Stimulated activated CD4-positive, alpha-beta T cell treated with anti-CD3 and anti-CD28 coated beads, Interleukin-2, amount 100 ng/mL, for 24 hours (primary cell): ENCODE measurements at places on chromosomes 16 and 17.

DNA sequence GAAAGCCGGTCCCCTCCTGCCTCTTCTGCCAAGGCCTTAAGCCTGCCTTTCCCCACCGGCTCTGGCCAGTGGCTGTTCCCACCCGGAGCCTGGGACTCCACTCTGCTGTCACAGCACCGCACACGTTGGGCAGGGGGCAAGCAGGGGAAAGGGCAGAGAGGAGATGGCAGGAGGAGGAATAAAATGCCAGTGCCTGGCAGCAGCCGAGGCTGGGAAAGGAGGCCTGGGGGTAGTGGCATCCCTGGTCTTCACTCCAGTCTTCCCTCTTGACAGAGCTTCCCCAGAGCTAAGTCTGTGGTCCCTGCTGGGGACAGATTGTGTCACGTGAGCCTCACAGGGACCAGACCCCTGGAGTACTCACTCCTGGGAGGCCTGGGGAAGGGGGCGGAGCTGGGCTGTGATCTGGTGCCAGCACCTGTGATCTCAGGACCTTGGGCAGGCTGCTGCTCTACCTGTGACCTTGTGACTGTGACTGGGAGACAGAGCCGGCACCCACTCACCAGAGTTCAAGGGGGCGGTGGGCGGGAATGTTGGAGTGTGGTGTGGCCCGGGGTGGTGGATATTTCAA is 97.2 kb upstream of the GSE1 start:
- DNase-seq: no peak

DNA sequence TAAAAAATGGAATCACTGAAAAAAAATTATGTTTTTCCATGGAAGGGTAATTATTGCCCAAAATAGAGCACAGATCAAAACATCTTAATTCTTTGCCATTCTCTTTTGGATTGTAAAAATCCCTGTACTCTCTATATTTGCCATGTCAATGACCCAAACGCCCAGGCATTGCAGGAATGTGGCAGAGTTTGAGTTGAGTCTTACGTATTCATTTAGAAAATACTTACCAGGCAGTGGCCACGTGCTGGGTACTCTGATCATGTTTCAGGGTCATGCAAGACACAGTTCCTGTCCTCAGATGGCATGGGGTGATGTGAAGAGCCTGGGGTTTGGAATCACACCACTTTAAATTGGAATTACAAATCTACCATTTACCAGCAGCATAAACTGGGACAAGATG is 267.7 kb downstream of the ABCC12 start:
- no peak for DNase-seq

DNA sequence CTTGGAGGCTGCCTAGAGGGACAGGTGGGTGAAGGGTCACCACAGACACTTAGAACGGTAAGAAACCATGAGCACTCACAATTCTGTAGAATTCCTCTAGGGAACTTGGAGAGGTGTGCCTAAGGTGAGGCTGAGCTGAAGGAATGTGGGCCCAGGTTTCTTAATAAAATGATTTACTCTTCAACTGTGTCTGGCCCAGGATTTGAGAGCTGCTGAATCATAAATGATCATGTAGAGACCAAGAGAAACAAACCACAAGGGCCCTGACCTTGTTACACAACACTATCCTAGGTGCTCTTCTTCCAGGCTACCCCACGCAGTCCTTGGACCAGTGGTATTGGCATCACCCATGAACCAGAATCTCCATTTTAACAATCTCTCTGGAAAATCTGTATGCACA is 27.7 kb downstream of the ZNF18 start:
- no peak for DNase-seq

DNA sequence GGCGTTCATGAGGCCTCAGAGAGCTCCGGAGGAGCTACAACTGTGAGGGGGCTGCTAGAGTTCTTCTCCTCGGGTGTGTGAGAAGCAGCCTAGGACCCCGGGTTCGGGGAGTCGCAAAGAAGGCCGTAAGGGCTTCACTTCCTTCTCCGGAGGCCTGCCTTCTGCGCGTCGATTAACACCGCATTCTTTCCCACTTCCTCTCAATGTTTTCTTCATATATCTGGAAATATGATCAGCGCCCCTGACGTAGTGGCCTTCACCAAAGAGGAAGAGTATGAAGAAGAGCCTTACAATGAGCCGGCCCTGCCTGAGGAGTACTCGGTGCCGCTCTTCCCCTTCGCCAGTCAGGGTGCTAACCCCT is 449 bp downstream of the SMCR8 start:
- no peak for DNase-seq

- DNase-seq: no peak
Measured at GRCh38 chr17:37743612-37743874, 1.3 kb downstream of the HNF1B start.

DNA sequence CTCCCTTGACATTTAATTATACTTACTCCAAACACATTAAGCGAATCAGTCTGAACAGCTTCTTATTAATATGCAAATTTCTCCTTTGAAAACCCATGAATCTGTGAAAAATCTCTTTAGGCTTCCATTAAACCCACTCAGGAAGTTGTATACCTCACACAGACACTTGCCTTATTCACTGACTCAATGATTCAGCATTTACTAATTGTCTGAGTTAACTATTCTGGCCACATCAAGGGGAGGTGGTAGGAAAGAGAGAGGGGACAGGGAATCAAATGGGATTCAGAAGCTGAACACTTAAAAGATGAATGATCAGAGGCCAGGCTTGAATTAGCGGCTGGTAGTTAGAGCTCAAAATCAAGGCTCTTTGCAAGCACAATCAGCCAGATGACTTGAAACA is 70.0 kb downstream of the HS3ST3A1 start:
- DNase-seq: no peak

DNA sequence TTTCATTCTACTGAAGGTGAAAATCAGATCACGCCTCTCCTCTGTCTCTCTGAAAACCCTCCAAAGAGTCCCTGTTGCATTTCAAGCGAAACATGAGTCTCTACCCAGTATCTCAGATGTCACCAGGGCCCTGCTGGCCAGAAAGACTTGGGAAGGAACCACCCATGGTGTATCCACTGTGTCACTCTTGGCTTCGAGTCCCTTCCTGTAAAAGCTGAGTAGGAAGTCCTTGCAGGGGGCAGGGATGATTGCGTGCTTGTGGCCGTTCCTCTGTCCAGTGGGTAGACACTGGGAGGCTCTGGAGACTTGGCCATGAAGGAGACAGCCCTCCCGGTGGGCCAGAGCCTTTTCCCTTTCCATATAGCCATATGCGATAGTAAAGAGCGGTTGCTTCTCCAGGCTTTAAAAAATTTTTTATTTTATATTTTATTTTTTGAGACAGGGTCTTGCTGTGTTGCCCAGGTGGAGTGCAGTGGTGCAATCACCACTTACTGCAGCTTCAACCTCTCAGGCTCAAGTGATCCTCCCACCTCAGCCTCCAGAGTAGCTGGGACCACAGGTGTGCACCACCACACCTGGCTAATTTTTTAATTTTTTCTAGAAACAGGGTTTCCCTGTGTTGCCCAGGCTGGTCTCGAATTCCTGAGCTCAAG is 19.0 kb upstream of the RMI2 start:
- DNase-seq: no peak

DNA sequence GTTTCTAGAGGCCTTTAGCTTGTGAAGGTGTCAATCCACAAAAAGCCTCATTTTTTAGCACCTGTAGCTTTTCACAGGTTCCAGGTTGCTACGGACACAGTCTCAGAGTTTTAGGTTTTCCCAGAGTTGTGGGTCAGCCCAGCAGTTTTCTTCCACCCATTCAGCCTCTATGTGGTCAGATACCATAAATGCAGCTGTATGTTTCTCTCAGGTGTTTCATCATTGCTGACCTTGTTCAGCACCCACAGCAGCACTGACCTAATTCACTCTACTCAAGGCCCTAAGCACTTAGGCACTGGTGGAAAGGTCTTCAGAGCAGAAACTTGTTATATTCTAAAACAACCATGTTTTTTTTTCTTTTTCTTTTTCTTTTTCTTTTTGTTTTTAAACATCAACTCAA is 15.0 kb upstream of the SPACA3 start:
- no peak for DNase-seq

- DNase-seq: no peak
Measured at GRCh38 chr17:36846410-36847292, 90.6 kb upstream of the LHX1 start.

- no peak for DNase-seq
Measured at GRCh38 chr16:17784073-17784472, 313.3 kb upstream of the XYLT1 start.

GRCh38 chr16:54397190-54397835 is 110.7 kb upstream of the IRX3 start:
- no peak for DNase-seq

GRCh38 chr16:21274172-21274726 is 3.8 kb downstream of the CRYM start:
- no peak for DNase-seq

GRCh38 chr16:78576941-78577340 is 477.5 kb downstream of the WWOX start:
- DNase-seq: no peak

- DNase-seq: no peak
Measured at GRCh38 chr16:247027-247426, 12.4 kb downstream of the FAM234A start.

- no peak for DNase-seq
Measured at GRCh38 chr16:47033176-47033575, 59.7 kb upstream of the DNAJA2 start.

DNA sequence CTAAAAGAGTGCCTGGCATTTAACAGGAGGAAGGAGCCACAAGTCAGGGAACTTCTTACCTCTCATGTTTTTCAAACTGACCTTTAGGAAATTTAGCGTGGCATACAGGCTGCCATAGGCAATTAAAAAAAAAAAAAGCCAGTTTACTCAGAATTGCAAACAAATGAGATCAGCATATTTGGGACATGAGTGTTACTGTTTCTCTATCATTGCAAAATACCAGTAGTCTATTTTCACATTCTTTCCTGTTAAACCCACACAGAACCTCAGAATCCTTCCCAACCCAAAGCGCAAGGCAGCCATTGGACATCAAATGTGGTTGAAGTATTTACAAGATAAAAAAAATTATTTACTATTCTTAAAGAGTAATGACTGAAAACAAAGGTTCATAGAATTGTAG is 366.4 kb upstream of the DYNLRB2 start:
- DNase-seq: no peak

DNA sequence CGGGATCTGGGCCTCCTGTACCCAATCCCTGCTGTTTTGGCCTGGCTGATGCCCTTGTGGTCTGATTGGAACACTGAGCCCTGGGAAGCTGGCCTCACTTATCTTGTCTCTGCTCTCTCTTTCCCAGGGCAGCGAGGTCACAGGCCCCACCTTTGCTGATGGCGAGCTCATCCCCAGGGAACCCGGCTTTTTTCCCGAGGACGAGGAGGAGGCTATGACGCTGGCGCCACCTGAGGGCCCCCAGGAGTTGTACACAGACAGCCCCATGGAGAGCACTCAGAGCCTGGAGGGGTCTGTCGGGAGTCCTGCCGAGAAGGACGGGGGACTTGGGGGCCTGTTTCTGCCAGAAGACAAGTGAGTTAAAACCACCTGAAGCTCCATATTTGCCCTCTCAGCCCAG is 126.0 kb downstream of the RAB11FIP4 start:
- DNase-seq: no peak

DNA sequence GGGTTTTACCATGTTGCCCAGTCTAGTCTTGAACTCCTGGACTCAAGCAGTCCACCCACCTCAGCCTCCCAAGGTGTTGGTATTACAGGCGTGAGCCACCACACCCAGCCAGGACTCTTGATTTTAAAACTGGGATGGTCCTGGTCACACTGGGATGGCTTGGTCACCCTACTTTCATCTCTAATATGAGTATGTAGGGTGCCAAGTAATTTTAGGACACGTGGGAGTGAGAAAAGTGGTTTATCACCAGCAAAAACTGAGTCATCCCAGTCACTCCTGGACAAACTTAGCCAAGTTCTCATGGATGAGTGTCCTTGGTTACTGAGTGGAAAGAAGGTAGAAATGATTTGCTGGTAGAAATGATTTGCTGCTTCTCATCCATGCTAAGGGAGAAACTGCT is 9.9 kb downstream of the CLEC19A start:
- DNase-seq: no peak

DNA sequence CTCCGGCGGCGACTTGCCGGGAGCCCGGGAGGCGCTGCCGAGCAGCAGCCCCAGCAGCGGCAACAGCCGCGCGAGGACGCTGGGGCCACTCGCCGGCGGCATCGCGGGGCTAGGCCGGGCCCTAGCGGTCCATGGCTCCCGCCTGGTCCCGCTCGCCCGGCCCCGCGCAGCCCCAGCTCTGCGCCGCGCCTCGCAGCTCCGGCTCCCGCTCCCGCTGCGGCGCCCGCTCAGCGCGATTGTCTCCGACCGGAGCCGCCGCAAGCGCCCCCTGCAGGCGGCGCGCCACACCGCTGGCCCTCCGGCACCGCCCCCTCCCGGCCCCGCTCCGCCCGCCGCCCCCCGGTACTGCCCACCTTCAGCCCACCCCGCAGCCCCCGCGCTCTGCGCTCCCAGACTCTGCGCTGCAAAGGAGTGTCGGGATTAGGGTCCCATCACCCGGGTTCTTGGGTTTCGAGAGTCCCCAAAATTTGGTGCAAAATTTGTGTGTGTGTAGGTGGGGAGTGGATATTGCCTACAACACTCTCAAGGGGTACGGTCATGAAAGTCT is at the start of gene FAM171A2:
TSS of gene FAM171A2 (minus strand) at position 241 of the 547 bp plus-strand sequence. CDS start at position 102, 139 bp downstream.
- DNase-seq: peak; percentile 72

DNA sequence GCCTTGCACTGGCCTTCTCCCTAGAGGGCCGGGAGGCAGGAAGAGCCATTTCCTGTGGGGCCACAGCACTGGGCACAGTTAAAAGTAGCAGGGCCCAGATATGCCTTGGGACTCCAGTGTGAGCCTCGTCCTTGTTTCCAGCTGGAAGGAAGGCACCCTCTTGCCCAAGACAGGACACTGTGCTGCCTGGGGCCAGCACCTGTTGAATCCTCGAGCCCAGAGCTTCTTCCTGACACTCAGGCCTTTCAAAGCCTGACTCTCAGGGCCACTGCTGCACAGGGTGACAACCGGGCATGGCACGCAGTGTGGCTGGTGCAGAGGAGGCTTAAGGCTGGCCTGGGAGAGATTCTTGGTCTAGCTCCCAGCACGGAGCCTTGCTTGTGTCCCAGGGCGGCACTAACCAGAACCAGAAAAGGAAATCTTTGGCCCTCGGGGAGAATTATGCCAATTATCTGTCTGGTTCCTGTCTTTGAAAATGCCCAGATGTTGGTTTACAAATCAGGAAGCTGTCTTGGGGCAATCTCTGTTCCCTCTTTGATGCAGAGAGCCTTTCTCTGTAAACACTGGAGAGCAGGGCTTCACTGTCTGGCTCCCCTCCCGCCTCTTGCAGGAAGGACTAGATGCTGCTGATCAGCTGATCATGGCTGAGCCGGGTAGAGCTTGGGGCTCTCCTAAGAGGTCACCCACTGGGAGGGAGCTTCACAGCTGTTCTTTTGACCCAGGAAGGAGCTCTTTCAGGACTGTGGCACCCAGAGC is 11.1 kb downstream of the LDHD start:
- DNase-seq: no peak
